ENCODE measurements at places on chromosomes 7 and 10.
A peak's percentile ranks its signal among the peaks of the same experiment; 100 is the strongest.

GRCh38 chr7:108985037-108985436, 415.4 kb downstream of the DNAJB9 start:
- no peak for DNase-seq

- no peak for DNase-seq
Observed at GRCh38 chr7:133061357-133061756, 20.5 kb downstream of the CHCHD3 start.

DNA sequence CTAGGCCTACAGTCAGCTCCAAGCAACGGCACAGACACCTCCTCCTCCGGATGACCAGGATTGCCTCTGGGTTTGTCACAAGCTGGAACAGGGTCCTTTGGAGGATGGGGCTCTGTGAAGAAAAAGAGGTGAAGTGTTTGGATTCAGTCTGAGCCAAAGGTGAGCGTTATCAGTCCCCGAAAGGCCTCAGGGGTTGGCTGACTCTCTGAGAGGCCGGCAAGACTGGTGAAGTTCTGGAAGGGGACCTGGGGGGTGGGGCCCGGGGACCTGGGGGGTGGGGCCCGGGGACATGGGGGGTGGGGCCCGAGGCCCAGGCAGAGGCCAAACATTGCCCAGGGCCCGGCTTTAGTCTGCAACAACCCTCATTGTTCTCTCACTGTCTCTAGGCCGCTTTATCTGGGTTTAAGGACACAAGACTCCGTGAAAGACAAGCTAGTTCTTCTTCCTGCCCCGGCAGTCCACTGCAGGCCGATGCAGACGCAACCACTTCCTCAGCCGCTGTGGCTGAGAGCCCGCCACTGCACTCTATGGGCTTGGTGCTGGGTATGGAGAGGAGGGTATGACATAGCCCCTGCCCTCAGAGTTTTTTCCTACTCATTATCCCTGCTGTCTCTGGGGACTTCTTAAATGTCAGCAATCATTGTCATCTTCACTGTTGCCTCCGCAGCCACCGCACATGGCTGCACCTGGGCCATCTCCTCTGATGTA, 27.4 kb upstream of the PSAP start:
- DNase-seq: no peak

DNA sequence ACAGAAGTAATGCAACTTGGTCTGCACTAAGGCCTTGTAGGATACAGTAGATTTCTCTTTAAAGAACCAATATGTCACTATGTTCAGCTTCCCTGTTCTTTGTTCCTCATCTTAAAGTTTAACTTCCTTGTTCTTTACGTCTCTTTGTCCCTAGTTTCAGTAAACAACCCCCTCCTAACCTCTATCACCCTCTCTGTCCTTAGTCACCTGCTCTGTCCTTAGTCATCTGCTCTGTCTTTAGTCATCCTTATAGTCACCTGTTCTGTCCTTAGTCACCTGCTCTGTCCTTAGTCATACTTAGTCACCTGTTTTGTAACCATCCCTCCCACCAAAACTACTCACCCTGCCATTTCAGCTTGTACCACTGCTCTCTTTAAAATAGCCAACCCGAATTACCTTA, 144.6 kb upstream of the TMEM106B start:
- DNase-seq: no peak

- DNase-seq: no peak
Observed at GRCh38 chr10:561721-562120, 127.7 kb downstream of the DIP2C start.

- DNase-seq: no peak
Observed at GRCh38 chr7:102927312-102927933, 14.6 kb downstream of the LRRC17 start.

GRCh38 chr10:77207182-77207827, 430.3 kb downstream of the KCNMA1 start:
- no peak for DNase-seq

GRCh38 chr10:58473976-58474375, 38.7 kb upstream of the BICC1 start:
- no peak for DNase-seq

- no peak for DNase-seq
Observed at GRCh38 chr7:50302486-50303334, 1.8 kb upstream of the IKZF1 start.

DNA sequence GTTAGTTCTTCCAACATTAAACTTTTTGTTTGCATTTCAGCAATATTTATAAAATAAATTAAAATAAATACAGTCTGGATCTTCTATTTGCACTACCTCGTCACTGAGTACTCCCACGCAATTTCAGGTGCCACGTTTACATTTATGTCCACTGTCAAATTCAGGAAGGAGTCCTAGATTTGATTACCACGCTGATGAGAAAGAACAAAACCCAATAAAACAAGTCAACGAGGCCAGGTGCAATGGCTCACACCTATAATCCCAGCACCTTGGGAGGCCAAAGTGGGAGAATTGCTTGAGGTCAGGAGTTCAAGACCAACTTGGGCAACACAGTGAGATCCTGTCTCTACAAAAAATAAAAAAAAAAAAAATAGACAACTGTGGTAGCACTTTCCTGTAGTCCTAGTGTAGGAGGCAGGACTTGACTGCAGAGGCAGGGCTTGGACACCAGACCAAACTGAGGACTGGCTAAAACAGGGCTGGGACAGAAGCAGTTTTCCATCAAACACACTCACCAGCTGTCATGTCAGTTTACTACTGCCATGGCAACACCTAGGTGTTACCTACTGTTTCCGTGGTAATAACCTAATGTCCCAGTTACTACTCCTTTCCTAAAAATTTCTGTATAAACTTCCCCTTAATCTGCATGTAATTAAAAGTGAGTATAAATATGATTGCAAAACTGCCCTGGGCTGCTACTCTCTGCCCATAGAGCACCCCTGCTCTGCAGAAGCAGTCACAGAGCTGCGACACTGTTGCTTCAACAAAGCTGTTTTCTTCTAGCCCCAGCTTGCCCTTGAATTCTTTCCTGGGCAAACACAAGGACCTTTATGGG, 341.7 kb downstream of the PARD3 start:
- DNase-seq: no peak

- DNase-seq: no peak
Observed at GRCh38 chr7:77989981-77990566, 191.5 kb downstream of the PHTF2 start.

GRCh38 chr10:88081457-88082054, 218.1 kb downstream of the PTEN start:
- no peak for DNase-seq

- no peak for DNase-seq
Observed at GRCh38 chr7:114923403-114923713, 1.5 kb downstream of the MDFIC start.

- no peak for DNase-seq
Observed at GRCh38 chr7:43205171-43205795, 92.8 kb downstream of the HECW1 start.

DNA sequence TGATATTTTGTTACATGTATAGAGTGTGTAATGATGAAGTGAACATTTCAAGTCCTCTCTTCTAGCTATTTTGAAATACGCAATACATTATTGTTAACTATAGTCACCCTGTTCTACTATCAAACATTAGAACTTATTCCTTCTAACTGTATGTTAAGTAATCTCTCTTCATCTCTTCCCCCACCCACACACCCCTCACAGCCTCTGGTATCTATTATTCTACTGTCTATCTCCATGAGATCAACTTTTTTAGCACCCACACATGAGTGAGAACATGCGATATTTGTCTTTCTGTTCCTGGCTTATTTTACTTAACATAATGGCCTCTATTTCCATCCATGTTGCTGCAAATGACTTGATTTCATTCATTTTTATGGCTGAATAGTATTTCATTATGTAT, 57.7 kb upstream of the EGR2 start:
- DNase-seq: no peak

DNA sequence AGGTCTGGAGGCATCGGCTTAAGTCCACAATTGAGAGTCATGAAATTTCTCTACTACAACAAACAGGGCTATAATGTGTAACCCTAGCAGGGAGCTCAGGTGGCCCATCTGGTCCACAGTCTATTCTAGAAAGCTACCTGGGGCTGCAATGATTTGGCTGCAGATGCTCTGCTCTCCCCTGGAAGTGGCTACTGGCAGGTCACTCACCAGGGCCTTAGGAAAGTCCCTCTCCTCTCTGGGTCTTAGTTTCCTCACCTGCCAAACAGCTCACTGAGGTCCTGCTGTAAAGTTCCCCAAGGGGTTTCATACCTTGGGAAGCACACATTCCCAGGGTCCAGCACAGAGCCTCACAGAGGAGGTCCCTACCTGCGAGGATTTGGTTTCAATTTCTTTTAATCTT, 2.5 kb downstream of the IGFBP3 start:
- no peak for DNase-seq

- DNase-seq: no peak
Observed at GRCh38 chr10:2296179-2296891, 559.0 kb upstream of the ADARB2 start.

- peak; percentile 35 for DNase-seq
Observed at GRCh38 chr10:103504181-103504783, 10.8 kb downstream of the NEURL1 start.

- no peak for DNase-seq
Observed at GRCh38 chr7:77549106-77549870, 12.2 kb downstream of the PTPN12 start.

GRCh38 chr10:71082960-71083715, 129.2 kb upstream of the UNC5B start:
- DNase-seq: no peak

- DNase-seq: peak; percentile 27
Observed at GRCh38 chr7:50781381-50782293, 1.1 kb downstream of the GRB10 start.

DNA sequence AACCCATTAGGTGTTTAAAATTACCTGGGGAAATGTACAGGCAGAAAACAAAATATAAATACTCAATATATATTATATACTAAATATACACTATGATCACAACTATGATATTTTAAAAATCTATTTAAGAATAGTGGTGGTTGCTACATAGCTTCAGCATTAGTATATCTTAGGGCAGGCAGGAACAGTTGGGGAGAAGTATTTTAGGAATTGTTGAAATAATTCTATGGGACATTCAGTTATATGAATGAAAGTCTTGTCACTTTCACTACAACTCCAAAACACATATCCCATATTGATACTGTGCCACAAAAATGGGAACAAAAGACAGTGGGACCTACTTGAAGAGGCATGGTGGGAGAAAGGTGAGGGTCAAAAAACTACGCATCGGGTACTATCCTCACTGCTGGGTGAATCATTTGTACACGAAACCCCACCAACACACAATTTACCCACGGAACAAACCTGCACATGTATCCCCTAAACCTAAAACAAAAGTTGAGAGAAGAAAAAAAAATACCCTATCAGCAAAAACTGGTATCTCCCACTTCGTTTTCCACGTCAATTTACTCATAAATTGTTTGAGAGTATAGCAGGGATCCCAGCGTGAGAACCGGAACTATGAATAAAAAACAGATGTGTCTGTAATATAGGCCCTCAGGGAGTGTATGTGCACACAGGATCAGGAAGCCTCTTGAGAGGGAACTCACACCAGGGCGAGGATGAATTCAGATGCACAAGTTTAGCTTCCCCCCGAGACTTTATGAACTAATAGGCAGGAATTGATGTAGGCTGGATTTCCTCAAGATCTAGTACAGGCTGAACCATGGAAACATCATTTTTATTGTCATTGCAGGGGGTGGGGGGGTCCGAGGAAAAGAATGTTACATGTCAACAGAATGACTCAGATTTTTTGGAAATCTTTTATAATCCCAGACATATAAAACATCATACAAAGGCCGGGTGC, 16.2 kb downstream of the SLC16A12 start:
- no peak for DNase-seq

DNA sequence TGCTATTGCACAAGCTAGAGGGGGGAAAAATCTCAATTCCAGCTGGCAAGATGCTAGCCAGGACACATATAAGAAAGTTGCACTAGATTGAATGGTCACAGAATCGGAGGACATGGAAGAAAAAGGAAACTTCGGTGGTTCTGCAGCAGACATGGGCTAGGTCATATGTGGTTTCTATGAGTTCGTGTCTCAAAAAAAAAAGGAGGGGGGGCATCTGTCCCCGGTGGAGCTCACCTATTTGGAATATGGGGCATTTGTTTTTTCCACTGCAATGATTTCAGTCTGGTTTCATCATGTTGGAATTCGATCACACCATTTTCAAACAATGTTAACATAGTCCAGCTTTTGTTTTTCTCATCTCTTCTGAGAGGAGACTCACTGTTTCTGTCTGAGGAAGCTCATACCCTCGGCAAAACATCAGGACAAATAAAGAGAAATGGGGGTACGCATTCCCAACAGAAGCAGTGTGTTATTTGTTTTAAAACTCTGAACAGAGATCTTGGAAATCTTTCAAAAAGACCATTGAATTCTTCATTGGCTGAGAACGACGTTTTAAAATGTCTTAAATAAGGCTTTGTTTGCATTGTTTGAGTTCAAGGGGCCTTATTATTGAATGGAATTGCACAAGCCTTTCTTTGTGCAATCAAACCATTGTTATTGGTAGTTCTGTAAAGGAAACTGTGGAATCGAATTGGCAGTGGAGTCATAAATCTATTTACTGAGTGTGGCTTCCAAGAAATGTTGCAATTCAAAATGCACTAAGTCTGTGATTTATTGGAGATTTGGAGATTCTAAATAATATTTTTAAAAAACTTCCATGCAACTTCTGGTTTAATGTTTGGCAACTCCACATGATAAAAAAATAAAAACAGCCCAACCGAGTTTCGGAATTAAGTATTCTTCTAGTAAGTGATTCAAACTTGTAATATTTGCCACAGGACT, 173.2 kb downstream of the RTKN2 start:
- no peak for DNase-seq

DNA sequence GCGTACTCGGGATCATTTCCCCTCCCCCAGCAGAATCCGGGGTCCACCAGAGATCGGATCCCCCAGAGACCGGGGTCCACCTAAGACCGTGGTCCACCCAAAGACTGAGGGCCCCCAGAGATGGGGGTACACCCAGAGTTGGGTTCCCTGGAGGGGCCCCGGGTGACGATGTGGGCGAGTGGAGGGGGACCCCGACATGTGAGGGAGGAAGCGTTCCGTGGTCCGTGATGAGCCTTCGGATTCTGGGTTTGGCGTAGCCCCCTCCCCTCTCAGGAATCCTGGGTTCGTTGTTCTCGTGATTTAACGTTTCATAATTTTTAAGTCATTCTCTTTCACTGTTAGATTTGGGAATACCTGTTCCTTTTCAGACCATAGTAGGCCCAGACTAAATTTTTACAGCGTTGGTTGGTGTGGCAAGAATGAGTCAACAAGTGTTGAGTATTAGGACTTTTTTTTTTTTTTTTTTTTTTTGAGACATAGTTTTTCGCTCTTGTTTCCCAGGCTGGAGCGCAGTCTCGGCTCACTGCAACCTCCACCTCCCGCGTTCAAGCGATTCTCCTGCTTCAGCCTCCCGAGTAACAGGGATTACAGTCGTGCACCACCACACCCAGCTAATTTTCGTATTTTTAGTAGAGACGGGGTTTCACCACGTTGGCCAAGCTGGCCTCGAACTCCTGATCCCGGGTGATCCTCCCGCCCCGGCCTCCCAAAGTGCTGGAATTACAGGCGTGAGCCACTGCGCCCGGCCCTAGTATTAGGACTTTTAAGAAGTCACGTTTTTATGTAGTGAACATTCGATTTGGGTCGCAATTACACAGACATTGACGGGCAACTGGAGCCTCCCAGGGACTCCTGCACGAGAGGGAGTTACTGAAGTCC, 672 bp downstream of the GTPBP4 start:
- peak; percentile 53 for DNase-seq

GRCh38 chr10:17989908-17990767, 38.4 kb downstream of the SLC39A12 start:
- no peak for DNase-seq

- no peak for DNase-seq
Observed at GRCh38 chr10:31751051-31751737, 177.4 kb downstream of the ARHGAP12 start.

Data from activated CD8-positive, alpha-beta memory T cell treated with anti-CD3 and anti-CD28 coated beads, Interleukin-2, amount 50 U/mL, for 4 hours (primary cell).